ENCODE measurements at places on chromosomes 1 and 21. TPM values are rescaled to one million over a fixed set of nuclear protein-coding genes. Genes with fewer than 3 reads are reported as not detected.

Gene SOX13
- total RNA-seq = 60.9 TPM

Gene ESRRG
- total RNA-seq = 1.5 TPM

Gene ISG15
- 22.3 TPM for total RNA-seq

Gene LDLRAD1
- total RNA-seq = not detected

DNA sequence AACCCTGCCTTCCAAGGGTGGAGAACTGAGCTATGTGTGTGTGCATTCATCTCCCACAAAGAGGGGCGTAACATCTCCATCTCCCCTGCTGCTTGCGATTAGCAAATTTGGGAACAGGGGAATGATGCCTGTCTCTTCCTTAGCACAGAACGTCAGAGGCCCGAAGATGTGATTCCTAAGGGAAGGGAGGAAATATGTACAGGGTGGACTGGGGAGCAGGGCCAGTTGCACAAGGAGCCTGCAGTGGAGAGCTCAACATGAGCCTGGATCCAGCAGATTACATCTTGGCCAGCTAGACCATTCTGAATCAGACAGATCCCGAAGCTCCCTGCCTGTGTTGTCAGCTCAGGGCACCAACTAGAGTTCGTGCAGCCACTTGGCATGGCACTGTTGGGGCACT lies 118.1 kb downstream of the NGF start:
- DNase-seq = no peak

DNA sequence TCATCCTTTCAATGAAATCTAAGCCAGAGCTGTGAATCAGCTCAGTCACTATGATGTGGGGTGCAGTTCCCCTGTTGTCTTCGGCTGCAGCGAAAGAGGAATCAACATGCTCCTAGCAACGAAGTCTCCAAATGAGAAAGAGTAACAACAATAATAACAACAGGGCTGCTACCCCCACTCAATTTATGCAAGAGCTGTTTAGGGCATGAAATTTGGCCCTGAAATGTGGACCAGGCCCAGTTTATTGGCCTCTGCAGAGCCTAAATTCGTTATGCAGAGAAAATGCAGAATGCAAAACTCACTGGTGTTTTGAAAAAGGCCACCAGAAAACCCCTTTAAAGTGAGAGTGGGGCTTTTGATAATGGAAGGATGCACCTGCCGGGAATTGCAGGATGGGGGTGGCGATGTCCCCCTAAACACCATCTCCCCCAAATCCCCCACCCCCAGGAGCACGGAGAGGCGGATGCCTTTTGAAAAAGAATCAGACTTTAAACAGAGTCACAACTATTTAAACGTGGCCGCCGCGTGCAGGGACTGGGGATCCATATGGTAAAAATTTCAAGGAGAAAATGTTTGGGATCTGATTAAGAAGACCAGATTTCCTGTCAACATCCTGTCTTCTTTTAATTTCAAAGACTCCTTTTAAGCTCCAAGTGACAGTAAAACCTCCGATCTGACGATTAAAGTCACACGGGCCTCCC lies 1.9 kb downstream of the RUNX3 start:
- no peak for DNase-seq

DNA sequence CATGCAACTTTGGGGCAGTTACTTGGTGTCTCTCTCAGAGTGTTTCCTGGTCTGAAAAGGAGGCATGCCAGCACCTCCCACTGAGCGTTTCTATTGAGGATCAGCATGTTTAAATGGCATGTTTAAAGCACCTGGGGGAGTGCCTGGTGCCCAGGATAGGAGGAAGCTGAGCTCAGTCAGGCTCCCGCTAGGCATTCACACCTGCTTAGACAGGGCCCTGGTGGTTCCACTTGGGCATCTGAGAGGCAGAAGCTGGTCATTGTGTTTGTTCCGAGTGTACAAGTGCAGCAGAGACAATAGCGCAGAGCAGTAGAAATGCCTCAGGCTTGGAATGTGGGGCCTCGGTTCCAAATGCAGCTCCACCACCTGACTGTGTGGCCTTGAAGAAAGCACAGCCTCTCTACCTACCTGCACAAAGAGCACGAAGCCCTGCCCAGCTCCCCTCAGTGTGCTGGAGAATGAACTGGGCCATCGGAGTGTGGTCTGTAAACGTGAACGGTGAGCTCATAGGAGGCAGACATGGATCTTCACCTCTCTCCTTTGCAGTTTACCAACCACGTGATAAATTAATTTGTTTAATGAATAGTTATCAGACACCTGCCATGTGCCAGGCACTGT lies 20.3 kb upstream of the TMEM222 start:
- no peak for DNase-seq

- DNase-seq = no peak
Observed at GRCh38 chr1:55048453-55049270, 9.3 kb downstream of the PCSK9 start.

DNA sequence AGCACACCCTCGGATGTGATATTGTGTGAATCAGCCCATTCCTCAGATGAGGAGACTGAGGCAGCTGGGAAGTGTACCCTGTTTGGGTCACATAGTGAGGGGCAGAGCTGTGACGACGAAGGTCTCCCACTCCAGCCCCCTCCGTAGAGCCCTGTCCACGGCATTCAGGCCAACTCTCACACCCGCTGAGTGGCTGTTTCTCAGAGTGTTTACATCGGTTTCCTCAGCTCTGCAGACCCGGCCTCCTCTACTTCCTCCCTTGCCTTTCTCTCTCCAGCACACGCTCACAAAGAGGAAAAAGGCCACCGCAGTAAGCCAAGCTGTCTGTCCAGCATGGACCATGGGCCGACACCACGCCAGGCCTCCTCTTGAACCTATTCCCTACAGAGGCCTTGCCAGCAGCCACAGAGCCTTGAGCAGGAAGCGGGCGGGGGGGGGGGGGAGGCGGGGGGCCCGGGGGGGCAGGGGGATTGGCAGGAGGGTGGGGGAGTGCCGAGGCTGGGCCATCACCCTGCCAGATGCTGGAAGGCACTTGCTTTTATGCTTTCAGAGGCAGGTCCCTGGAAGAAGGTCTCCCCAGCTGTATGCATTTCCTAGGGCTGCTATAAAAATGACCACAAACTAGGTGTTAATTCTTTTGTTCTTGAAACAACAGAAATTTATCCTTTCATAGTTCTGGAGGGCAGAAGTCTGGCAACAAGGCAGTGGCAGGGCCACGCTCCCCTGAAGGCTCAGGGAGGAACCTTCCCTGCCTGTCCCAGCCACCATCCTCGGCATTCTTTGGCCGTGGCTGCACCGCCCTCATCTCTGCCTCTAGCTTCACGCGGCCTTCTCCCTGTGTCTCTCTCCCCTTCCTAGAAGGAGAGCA lies 178.4 kb downstream of the PSMG1 start:
- DNase-seq = no peak

DNA sequence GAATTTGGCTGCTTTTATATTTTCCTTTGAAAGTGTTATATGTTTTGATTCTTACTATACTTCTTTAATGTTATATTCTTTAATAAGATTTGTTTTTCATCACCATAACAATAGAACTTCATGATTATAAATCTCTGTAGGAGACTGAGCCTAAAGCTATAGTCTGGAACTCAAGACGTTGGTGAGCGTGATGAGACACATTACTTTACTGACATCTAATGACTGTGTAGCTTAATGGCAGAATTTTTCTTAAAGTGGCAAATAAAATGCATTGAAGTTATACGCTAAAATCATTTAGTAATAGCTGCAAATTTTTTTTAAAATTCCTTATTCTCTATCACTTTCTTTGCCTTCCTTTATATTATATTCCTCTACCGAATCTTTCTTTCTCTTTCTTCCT lies 56.1 kb upstream of the HAO2 start:
- DNase-seq = no peak

GRCh38 chr1:155339515-155340097 lies 18.9 kb downstream of the RUSC1 start:
- no peak for DNase-seq
